Peyer's patch (tissue), 4 donors: ENCODE measurements at places on chromosomes 5 and 9. TPM values are rescaled to one million over a fixed set of nuclear protein-coding genes. Genes with fewer than 3 reads are reported as not detected.

RRAGA gene
- 27.9 TPM for total RNA-seq

RNF183 gene
- not detected for total RNA-seq

IL3 gene
- not detected for total RNA-seq

CFAP90 gene
- total RNA-seq, result not detected

FBP2 gene
- total RNA-seq, result not detected

BTNL3 gene
- 122 TPM for total RNA-seq

ADAMTSL1 gene
- 2.8 TPM for total RNA-seq

SHC3 gene
- total RNA-seq, result 5.0 TPM

CEL gene
- 6.6 TPM for total RNA-seq

SGTB gene
- 1.9 TPM for total RNA-seq

UGT3A1 gene
- total RNA-seq, result 0.54 TPM

MEF2C gene
- total RNA-seq, result 137 TPM

AK8 gene
- total RNA-seq, result not detected

IGIP gene
- total RNA-seq, result 10.8 TPM

PPP3R2 gene
- total RNA-seq, result not detected

ZNF483 gene
- total RNA-seq, result 1.6 TPM

PRR7 gene
- 2.2 TPM for total RNA-seq

SYNPO gene
- total RNA-seq, result 28.1 TPM

TMEM8B gene
- total RNA-seq, result 8.4 TPM

PCDHB9 gene
- 0.18 TPM for total RNA-seq

SLC25A46 gene
- 53.6 TPM for total RNA-seq

RNF208 gene
- 5.9 TPM for total RNA-seq

TIMD4 gene
- 2.5 TPM for total RNA-seq

TRIP13 gene
- 1.2 TPM for total RNA-seq

FOXD4L4 gene
- total RNA-seq, result 0.88 TPM

CDKN2A gene
- total RNA-seq, result 12.9 TPM

FAM221B gene
- total RNA-seq, result not detected

SOHLH1 gene
- not detected for total RNA-seq

TRIM52 gene
- total RNA-seq, result 19.8 TPM

UNC13B gene
- total RNA-seq, result 72.9 TPM

HAVCR2 gene
- 0.53 TPM for total RNA-seq

ABO gene
- total RNA-seq, result 99.5 TPM

APBA1 gene
- 14.9 TPM for total RNA-seq

MUSK gene
- total RNA-seq, result 7.8 TPM

HAVCR1 gene
- total RNA-seq, result not detected

MAMDC2 gene
- 19.2 TPM for total RNA-seq

CENPK gene
- total RNA-seq, result 7.9 TPM

GLDC gene
- not detected for total RNA-seq

ZNF454 gene
- total RNA-seq, result 1.4 TPM

PPP1R26 gene
- 12.4 TPM for total RNA-seq

IL5 gene
- not detected for total RNA-seq

GFI1B gene
- not detected for total RNA-seq

FSTL4 gene
- total RNA-seq, result 1.6 TPM

ARHGAP26 gene
- 116 TPM for total RNA-seq

GFRA3 gene
- total RNA-seq, result not detected

TAF11L7 gene
- not detected for total RNA-seq

C5orf46 gene
- total RNA-seq, result not detected

MELK gene
- 3.3 TPM for total RNA-seq

CTXN3 gene
- not detected for total RNA-seq

TLX3 gene
- not detected for total RNA-seq

SPATA9 gene
- not detected for total RNA-seq
